ENCODE measurements at places on chromosomes 5 and 9.

- DNase-seq, result no peak
Observed at GRCh38 chr9:136927343-136928271, 16.9 kb downstream of the FBXW5 start.

DNA sequence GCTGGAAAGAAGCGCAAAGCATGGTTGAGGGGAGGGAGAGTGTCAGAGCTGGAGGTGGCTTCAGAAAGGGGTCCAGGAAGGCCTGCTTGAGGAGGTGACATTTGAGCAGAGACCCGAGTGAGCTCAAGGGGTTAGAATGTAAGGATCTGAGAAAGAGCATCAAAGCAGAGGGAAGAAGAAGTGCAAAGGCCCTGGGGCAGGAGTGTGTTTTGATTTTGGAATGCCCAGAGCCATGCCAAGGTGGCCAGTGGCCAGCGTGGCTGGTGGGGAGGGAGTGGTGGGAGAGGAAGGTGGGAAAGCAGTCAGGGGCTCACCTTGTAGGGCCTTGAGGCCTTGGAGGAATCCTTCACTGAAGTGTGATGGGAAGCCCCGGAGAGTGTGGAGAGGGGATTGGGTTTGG is 15.4 kb downstream of the FGF18 start:
- no peak for DNase-seq

DNA sequence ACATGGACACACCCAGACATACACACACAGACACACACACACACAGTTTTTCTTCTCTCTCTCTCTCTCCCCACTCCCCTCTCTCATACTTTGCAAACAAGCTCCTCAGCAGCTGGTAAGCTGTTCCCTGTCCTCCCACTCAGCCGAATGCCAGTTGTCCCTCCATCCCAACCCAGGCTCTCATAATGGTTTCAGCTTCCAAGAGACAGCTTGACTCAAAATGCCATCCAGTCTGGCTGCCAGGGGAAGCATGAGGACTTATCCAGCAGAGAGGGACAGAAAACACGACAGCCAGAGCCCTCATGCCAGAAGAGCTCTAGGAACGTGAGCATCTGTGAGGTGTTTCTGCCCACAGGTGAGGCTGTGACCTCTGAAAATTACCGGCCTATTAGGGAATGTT is 112.6 kb upstream of the SPDL1 start:
- no peak for DNase-seq

- DNase-seq, result no peak
Observed at GRCh38 chr5:56003679-56004078, 8.9 kb upstream of the IL6ST start.

- DNase-seq, result no peak
Observed at GRCh38 chr5:113147101-113147508, 170.5 kb downstream of the DCP2 start.

- peak; percentile 40 for DNase-seq
Observed at GRCh38 chr9:92716557-92716956, 46.6 kb upstream of the IPPK start.

DNA sequence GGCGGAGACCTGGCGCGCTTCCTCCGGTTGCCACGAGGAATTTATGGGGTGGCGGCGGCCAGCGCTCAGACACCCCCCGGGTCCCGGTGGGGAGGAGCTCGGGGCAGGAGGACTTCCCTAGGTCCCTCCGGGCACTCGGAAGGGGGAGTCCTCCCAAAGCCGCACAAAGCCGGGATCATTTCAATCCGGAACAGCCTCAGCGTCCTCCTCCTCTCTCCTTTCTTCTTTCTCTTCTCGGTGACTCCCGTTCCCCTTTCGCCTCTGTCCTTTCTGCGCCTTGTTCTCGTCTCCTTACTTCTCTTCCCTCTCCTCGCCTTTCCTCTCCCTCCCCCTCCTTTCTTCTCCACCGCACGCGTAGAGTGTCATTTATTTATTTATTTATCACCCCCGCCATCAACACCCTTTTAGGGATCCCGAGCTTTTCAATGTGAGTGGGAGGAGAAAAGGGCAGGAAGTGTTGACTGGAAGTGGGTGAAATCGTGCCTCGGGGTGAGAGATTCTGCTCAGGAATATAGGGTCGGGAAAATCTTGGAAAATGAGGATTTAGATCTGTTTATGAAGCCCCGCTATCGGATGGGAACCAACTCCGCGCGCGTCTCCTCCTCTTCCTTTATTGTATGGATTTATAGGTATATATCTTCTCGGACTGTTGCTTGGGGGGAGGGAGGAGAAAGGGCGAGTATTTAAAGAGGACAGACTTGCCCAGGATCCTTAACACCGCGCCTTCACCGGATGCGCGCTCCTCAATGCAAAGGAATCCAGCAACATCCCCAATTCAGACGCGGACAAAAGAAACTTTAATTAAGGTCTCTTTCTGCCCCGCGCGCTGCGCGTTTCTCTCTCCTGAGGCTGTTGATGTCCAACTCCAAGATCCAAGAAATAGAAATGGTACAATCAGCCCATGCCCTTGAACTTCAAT is 2.0 kb upstream of the ZNF462 start:
- DNase-seq, result no peak

DNA sequence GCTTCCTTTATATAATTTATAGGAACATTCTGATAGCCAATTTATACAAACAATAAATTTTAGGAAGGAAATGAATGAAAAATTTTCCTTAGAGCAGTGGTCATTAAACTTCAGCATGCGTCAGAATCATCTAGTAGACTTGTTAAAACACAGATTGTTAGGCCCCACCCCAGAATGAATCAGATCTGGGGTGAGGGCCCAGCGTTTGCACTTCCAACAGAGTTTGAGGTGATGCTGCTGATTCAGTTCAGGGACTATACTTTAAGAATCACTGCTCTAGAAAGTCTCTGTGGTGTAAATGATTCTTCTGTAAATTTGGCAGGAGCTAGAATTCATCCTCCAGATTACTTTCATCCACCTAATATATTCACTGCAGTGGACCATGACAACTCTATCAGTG is 80.4 kb downstream of the SLC12A2 start:
- DNase-seq, result no peak

GRCh38 chr5:98217138-98217537 is 556.3 kb upstream of the RGMB start:
- DNase-seq, result no peak

- DNase-seq, result no peak
Observed at GRCh38 chr5:151624476-151624875, 33.3 kb upstream of the FAT2 start.

DNA sequence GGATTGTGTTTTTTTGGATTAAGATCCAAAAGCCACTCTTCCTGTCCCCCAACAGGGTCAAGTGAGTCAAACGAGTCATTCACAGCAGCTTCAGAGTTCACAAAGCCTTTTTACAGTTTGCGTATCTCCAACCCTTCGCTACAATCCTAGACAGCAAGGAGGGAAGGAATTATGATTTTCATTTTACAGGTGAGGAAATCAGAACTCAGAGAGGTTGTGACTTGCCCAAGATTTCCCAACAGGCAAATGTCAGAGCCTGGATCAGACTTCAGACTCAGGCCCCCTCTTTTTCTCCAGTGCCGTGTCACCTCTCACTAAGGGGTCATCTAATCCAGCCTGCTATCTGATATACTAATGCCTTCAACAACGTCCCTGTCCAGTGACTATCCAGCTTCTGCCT is 72.1 kb upstream of the XPA start:
- DNase-seq, result no peak

- no peak for DNase-seq
Observed at GRCh38 chr5:132238169-132238744, 10.6 kb upstream of the P4HA2 start.

- DNase-seq, result no peak
Observed at GRCh38 chr5:123500471-123500870, 11.5 kb upstream of the CSNK1G3 start.

DNA sequence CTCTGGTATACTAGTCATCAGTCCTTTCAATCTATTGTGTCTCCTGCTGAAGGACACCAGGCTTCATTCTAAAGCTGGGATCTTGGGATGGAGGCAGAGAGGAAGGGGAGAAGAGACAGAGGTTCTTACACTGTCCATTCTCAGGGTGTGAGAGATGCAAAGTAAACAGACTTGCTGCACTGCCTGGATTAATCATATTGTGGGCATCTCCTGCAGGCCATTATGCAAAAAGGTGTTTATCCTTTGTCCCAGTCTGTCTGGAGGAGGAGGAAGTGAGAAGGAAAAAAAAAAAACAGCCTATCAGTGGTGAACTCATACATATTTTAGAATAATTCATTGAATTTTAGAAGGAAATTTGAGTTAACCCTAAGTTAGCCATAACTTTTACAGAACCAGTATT is 92.9 kb upstream of the TNPO1 start:
- no peak for DNase-seq

GRCh38 chr9:749716-750115 is 91.8 kb upstream of the DMRT1 start:
- no peak for DNase-seq

DNA sequence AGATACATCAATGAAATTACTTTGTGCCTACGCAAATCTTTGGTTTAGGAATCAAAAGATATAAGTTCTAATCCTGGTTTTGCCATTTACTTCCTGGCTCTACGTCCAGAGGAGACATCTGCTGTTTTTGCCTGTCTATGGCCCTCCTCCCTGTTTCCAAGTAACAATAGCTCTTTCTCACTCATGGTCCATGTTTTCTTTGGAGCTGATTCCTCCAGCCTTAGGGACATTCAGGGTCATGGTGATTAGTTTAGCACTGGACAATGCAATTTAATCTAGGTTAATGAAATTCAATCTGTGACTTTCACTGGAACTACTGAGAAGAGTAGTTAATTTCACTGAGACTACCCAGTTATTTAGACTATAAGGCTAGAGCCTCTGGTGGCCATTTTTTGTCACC is 170.6 kb downstream of the SEMA6A start:
- DNase-seq, result no peak

DNA sequence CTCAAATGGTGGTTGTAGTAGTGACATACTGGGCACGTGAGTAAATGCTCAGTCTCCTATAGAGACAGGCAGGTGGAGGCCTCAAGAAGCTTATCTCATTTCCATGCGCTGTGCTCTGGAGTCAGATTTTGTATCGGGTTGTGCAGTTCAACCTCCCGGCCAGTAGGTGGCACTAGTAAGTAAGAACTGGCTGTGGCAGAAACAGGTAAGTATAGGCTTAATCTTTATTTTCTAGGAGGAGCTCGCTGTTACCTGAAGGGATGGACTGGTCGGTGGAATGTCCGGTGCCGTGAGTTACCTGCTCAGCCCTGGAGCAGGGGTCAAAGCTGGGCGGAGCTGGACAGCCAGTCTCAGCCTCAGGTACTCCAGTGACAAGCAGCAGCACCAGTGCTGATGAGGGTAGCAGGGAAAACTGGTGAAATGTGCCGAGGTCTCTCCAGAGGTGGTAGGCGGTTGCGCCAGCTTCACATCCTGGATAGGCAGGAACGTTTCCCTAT is 880.1 kb upstream of the SEMA6A start:
- DNase-seq, result no peak

DNA sequence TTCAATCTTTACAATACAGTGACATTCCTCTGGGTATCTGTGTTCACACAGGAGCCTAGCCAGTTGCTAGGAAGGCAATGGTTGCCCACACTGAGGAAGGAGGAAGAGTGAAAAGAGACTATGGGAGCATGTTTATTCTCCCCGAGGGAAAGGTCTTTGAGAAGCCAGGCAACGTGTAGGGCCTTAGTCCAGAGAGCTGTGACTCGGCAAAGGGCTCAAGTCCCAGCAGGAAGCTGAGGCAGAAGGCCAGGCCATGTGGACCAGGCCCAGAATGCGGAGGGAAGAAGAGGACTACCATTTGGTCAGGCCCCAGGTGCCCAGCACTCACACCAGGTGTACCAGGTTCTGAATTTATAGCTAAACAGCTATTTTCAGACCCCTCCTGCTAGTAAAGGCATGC is 136.6 kb upstream of the DMAC1 start:
- DNase-seq, result no peak

DNA sequence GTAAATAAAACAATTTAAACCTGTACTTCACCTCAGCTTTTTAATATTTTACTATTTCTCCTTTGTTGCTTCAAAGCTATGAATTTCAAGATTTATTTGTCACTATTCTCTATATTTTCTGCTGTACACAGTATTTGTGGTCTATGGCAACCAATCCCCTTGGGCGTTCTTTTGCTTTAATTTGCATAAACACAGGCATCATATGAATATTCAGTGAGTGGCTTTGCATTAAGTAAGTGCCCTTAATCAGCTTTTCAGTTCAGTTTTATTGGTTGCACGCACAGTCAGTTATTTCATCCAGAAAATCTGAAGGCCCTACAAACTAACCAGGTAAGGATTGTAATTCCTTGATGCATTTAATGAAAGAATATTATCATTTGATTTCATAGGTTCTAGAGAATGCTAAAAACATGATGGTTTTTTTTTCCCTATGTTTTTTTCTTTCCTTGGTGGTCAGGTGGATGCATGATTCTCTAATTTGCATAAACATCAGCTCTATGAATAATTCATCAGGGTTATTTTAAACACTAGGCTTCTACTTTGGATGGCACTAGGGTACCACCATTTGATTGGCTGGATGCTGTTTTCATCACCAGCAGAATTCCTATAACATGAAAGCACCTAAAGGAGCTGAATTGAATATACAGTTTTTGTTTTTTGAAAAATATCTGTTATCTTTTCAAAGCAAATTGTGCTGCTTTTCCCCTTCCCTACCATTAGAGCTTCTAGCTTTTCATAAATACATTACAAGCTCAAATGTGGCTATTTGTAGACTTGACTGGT is 249.2 kb upstream of the CCNH start:
- no peak for DNase-seq

DNA sequence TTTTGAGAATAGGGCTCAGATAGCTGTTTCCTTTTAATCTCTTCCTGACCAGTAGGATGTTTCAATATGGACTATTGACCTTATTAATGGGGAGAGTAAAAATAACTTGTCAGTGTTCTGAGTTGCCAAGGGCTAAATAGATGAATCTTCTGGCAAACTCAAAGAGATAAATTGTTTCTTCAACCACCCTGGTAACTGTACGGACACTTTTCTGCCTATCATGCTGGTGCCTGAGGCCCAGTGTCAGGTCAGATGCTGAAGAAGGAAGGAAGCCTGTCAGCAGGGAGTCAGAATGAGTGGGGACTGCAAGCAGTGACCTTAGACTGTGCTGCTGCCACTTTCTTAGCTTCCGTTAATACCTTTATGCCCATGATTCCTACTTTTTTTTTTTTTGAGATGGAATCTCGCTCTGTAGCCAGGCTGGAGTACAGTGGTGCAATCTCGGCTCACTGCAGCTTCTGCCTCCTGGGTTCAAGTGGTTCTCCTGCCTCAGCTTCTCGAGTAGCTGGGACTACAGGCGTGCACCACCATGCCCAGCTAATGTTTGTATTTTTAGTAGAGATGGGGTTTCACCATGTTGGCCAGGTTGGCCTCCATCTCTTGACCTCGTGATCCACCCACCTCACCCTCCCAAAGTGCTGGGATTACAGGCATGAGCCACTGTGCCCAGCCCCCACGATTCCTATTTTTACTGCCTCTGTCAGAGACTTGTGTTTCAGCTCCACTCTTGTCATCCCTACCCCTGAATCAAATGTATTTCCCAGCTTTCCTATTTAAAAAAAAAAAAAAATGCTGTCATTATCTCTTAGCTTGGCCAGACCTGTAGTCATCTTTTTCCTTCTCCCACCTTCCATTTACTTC is 33.7 kb downstream of the TGFBR1 start:
- DNase-seq, result no peak

All from T-helper 22 cell (primary cell).